ENCODE measurements at places on chromosomes 12 and 14.

DNA sequence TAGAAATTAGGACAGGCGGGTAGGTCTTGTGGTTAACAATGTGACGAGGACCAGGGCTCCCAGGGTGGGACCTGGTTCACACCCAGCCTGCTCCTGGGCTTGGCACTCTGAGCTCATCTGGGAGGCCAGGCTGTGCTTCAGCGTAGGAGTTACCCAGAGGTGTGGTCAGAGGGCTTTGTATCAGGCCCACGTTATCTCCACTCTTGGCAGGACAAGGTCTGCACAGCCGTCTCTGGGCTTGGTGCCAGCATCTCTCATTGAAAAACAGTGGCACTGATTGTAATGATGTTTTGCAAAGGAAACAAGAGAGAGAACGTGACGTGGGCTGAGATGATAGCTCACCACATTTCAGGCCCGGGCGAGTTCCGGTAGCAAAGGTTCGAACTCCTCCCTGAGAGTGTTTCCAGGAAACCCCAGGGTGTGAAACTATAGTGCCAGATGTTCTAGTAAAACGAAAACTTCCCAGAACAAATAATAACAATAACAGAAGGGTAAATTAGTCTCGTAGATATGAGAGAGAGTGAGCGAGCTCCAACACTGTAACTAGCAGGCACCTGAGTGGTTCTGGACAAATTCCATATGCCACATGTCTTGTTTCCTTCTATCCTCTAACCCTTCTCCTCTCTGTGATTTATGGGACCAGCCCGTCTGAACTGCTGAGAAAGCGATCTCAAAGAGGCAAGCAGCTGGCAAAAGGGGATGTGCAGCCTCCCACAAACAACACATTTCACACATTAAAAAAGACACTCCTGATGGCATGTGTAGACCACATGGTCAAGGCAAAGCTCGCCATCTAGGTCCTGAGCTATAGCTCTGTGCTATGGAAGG lies 227.3 kb downstream of the KTN1 start:
- DNase-seq = peak; percentile 20

GRCh38 chr14:62436261-62436660 lies 609.0 kb downstream of the KCNH5 start:
- DNase-seq = no peak

GRCh38 chr12:127358888-127359287 lies 908.1 kb upstream of the TMEM132C start:
- no peak for DNase-seq

DNA sequence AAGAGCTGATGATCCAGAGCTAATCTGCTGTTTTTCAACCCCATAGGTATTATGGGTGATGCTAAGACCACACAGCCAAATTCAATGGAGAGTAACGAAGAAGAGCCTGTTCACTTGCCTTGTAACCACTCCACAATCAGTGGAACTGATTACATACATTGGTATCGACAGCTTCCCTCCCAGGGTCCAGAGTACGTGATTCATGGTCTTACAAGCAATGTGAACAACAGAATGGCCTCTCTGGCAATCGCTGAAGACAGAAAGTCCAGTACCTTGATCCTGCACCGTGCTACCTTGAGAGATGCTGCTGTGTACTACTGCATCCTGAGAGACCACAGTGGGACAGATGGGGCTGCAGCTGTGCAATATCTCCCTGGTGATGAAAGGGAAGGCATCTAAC lies 386.0 kb downstream of the DAD1 start:
- no peak for DNase-seq

- no peak for DNase-seq
These were observed 230.9 kb upstream of the DDHD1 start for GRCh38 chr14:53384073-53384472.

DNA sequence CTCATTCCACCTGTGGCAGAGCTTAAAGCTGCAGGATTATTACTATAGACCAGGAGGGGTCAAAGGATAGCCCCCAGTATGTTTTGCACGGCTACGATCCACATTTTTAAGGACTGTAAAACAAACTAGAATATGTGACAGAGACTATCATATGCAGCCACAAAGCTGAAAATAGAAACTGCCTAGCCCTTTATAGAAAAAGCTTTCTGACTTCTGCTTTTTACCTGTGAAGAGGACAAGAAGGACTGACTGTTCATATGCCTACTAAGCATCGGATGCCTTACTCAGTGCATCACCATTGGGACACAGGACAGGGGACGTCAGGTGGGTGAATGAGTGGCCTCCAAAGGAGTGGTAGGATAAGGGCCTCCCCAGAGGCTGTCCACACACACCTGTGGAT lies 29.8 kb downstream of the SPTB start:
- DNase-seq = no peak

DNA sequence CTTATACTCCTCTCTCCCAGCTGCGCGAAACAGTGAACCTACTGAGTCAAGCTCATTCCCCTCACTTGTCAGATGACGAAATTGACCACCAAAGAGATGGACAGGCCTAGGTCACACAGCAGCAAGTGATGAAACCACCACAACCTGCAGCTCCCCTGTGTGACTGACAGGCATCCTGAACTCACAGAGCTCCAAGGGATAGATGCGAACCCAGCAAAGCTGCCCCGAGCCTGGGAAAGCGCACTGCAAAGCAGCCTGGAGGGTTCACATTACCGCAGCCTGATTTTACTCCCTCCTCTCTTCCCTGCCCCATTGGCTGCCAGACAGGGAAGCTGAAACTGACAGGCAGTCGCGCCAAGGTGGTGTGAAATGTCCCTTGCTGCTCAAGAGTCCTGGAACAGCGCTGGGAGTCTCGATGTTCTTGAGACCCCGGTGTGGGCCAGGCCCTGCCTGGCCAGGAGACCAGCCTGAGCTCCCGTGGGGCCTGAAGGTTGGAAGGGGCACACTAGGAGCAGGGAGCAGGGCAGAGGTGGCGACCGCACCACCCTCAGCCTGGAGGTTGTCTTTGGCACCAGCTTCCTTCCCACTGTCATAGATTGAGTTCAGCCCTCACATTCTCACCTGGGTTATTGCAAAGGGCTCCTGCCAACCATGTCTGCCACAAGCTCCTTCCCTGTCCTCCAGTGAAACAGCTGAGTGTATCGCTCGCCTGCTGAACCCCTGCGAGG lies 36.3 kb downstream of the SNRNP35 start:
- no peak for DNase-seq

GRCh38 chr14:23174296-23175184 lies 8.9 kb downstream of the SLC7A8 start:
- peak; percentile 52 for DNase-seq

GRCh38 chr12:41362510-41362909 lies 174.4 kb downstream of the PDZRN4 start:
- no peak for DNase-seq

DNA sequence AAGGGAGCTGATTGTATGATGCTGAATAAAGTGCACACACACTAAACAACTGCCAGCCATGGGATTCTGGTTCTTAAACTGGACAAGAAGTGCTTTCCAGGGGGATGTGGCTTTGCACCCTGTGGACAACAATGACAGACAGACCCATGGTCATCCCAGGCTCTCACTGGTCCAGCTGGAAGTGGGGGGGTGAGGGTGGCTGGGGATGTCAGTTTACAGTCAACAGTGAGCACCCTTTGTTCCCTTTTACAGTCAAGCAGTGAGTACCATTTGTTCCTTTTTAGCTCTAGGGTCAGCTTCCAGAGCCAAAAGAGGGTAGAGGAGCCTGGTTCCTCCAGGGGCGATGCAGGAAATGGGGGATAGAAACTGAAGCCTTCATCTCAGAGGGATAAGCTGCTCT lies 100.7 kb downstream of the SMOC1 start:
- DNase-seq = no peak

DNA sequence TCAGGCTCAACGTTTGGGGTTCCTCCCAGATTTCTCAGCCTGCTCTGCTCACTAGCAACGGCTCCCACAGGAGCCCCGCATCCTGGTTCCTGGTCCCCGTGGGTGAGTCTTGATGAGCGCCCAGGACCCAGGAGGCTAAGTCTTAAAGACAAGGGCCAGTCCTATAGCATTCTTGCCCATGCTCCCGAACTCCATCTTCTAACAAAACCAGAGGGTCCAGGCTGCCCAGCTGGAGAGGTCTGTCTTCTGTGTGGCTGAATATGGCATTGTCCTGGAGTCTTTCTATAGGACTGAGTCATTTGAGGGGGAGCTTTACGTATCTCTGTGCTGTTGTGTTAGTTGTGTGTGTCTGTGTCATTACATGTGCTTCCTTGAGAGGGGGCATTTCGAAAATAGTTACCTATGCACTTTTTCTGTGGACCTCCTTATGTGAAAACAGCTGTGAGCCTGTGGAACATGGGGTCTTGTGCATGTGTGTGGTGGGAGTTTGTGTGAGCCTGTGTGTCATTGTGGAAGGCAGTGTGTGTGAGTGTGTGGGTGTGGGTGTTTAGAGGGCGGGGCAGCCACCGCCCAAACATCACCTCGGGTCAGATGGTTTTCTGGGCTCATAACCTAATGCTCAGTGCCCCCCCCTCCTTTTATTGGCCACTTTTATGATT lies 9.1 kb upstream of the TBX5 start:
- DNase-seq = no peak

DNA sequence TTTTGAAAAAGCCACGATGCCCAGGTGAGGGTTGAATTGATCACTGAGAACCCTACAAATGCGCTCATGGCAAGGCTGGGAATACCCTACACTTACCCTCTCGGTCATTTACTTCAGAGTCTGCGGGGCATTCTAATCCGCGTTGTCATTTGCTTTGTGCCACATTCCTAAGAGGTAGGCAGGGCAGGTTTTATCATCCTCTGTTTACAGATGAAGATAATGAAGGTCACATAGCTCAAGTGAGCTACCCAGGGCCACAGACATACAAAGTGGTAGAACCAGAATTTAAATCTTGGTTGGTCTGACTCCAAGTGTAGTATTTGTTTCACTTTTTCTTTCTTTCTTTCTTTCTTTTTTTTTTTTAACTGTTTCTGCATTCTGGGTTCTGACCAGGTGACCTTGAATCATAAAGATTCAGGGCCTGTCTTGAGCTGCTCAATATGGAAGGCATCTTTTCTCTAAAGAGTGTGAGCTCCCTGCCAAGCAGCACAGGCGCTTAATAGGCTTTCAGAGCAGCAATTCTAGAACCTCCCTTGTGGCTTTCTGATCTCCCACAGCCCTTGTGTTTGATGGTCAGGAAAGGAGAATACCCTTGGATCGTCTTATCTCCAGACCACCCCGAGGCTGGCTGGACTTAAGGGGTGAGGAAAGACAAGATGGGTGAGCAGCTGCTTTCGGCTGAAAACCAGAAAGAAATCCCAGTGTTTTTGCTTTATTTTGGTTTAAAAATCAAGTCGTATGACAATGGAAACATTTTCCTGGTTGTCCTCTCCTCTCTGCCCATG lies 662 bp upstream of the BATF start:
- DNase-seq = no peak

DNA sequence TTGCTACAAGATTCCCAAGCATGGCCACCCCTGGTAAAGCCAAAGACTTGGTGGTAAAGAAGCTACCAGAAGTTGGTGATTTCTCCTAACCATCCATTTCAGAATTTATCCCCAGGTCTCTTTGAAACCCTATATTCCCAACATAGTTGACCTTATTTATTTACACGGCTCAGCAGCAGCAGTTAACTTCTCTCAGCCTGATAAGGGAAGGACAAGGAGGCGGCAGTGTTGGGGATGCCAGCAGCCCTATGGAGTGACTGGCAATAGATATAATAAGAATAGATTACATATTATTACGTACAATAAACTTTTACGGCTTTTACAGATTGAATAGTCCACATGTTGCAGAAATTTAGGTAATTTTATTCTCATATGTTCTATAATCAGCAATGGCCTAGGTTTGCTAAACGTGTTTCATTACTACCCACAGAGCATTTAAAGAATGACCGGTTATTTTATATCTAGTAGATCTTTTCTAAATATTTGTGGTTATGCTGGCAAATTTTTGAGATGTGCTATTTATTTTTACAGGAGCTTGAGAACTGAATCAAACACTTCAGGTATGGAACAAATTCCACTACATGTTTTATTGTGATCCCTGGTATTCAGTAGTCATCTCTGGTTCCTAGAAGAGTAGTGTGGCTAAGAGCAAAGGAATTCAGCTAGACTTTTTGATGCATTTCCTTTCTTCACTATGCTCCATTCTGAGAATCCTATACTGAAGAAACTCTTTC lies 19.8 kb upstream of the PALS1 start:
- DNase-seq = peak; percentile 30

DNA sequence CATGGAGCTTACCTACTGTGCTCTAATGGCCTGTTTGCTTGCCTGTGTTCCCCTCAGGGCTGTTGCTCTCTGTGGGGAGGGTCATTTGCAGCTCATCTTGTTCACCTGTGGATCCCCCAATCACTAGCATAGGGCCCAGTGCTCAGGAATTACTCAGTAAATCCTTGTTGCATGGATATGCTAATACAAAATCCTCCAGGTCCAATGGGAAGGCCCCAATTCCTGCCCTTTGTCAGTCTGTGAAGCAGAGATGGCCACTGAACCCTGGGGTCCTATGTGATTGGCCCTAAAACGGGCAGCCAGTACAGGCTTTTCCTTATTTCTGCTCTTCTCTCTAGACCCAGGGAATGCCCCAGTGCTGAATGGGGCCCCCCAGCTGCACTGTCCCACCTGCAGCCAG lies 44.1 kb downstream of the FOS start:
- no peak for DNase-seq

- no peak for DNase-seq
These were observed 261.9 kb downstream of the TMEM132D start for GRCh38 chr12:129641926-129642325.

- no peak for DNase-seq
These were observed 24.2 kb upstream of the HIF1A start for GRCh38 chr14:61671082-61671481.

GRCh38 chr14:96039633-96040311 lies 610 bp downstream of the C14orf132 start:
- no peak for DNase-seq

DNA sequence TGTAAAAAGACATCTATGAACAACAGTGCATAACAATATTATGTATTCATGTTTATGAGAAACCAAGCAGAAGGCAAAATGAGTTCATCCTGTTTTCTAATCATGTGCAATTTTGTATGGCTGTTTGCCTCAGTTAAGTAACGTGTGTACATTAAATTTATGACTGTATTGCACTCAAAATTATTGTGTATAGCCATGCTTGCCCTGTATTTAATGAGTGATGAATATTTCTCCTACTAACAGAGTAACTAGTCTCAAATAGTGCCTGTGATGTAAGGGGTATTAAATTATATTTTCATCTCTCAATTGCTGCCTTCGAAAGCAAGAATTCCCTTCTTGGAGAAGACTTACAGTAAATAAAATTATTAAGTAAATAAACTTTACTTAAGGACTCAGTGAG lies 154.2 kb downstream of the NOVA1 start:
- DNase-seq = no peak

Measured in fibroblast of gingiva (primary cell).